CD4-positive, alpha-beta T cell treated with Interleukin-21 for 1 hour (primary cell): ENCODE measurements at places on chromosomes 13 and 19.
A peak's percentile ranks its signal among the peaks of the same experiment; 100 is the strongest.

- no peak for DNase-seq
These were observed 2.5 kb downstream of the ZNF552 start for GRCh38 chr19:57812226-57812625.

DNA sequence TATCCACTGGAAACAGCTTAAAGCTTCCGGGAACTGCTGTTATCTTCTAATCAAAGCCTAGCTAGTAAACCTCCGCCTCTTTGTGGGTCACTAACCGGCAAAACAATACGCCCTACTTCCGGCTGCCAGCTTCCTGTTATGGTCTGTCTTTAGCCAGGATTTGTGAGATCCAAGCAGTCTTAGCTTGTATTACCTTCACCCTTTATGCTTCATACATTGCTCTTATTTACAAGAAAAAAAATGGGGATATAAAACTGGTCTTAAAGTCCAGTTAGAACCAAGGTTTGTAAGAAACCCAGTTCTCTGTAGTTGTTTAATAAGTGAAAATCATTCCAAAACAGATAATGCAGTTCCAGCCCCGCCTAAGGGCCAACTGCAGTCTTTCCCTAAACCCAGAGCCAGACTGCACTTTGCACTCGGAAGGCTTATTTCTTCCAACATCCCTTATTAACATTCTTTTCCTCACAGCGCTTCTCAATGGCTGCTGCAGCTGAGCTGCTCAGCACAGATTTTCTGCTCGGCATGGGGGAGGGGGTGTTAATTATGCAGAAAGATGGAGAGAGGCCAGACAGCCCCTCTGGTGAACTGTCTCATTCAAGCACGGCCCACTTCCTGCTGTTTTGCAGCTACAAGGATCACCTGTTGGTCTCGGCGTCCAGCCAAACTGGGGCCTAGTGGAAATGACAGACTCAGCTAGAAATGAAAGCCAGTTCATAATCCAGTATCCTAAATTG is 368.4 kb downstream of the KLF12 start:
- peak; percentile 86 for DNase-seq

GRCh38 chr13:27853861-27854260 is 61.6 kb downstream of the GSX1 start:
- DNase-seq, result no peak

DNA sequence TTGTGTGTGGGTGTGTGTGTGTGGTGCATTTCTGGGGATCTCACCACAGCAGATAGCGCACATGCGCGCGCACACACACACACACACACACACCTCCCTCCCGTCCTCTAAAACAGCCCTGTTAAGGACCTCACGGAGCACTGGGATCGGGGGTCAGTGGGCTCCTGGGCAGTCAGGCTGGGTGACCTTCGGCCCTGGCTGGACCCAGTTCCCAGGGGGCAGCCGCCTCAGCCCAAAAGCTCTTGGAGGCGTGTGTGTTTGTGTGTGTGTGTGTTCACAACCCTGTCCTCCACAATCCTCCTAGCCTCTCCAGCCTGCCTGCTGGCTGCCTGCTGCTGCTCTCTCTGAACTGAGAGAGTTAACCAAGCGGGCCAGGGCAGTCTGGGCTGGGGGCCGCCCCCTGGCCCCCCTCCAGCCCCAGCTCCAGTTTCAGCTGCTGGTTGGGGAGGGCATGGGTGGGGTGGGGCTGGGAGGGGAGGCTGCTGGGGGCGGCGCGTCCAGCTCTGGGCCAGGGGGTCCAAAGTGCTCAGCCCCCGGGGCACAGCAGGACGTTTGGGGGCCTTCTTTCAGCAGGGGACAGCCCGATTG is at the start of gene FXYD1:
Gene FXYD1 (plus strand): TSS at position 520 of the 588 bp plus-strand sequence. CDS start 1,256 bp downstream, outside the sequence.
- no peak for DNase-seq

DNA sequence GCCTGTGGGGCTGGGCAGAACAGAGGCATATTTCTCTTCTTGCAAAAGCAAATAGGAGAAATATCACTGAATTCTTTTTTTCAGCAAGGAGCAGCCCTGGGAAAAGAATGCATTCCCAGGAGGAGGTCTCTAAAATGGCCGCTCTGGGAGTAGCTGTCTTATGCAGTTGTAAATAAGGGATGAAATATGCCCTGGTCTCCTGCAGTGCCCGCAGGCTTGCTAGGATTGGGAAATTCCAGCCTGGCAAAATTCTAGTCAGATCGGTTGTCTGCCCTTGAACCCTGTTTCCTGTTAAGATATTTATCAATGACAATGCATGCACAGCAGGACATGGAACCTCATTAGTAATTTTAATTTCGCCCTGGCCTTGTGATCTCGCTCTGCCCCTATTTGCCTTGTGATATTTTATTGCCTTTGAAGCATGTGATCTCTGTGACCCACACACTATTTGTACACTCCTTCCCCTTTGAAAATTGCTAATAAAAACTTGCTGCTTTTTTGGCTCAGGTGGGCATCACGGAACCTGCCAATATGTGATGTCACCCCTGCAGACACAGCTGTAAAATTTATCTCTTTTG is 1993.2 kb downstream of the PCDH9 start:
- no peak for DNase-seq
